ENCODE measurements at places on chromosomes 1 and 21.

- DNase-seq: no peak
Observed at GRCh38 chr1:207789792-207790787, 38.2 kb downstream of the CD46 start.

DNA sequence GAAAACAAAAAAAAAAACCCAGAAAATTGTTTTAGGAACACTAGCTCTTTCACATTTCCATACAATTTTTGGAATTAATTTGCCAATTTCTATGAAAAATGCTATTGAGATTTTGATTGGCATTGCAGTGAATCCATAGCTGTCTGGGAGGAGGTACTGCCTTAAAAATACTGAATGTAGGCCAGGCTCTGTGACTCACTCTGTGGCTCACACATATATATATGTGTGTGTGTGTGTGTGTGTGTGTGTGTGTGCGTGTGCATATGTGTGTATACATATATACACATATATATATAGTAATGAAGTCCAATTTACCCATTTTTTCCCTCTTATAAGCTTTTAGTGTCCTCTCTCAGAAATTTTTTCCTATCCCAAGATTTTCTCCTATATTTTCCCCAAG is 214.2 kb upstream of the DMRTA2 start:
- no peak for DNase-seq

GRCh38 chr1:15346346-15347030 is 63.2 kb upstream of the EFHD2 start:
- DNase-seq: no peak

- DNase-seq: no peak
Observed at GRCh38 chr1:183506561-183506960, 34.3 kb downstream of the SMG7 start.

DNA sequence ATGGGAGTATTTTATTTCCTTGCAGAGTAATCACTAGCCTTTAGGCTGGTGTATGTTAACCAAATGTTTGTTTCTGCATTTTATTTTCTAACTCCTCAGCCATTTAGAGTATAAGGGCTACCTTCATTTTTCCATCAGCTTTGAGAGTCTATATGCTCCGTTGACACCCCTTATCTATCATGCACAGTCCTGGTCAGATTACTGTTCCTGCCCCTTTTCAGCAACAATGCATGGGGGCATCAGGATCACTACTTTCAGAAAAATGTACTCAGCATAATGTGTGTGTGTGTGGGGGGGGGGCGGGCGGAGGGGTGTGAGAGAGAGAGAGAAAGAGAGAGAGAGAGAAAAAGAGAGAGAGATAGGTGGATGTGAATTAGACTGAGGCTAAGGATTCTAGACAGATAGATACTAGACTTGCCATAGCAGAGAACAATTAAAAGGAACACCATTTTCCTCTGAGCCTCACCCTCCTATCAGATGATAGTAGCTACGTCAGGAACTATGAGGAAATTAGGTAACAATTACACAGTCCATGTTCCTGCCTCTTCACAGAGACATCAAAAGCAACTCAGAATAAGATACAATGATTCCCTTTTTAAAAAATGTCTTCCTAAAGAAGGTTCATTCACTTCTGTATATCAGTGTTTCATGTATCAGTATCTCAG is 40.8 kb downstream of the FCER1A start:
- no peak for DNase-seq

GRCh38 chr1:74714429-74715235 is 18.2 kb downstream of the CRYZ start:
- no peak for DNase-seq

DNA sequence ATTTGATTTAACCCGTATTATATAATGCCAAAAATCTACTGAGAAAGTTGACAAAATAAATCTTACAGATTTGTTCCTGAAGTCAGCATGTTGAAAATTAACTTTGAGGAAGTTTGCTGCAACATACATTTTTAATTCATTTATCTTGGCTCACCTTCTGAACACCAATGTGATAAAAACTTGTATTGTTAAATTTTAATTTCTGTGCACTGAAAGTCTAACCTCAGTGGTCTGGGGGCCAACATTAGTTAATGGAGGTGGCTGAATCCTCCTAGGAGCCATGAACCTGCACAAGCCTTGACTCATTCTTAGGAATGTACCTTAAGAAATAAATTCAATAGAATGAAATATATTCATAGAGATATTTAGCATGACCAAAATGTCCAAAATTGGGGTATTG is 95.3 kb downstream of the ADSS2 start:
- DNase-seq: no peak

GRCh38 chr1:115170961-115171392 is 81.7 kb upstream of the TSPAN2 start:
- no peak for DNase-seq

- DNase-seq: no peak
Observed at GRCh38 chr1:12436345-12436658, 181.7 kb downstream of the DHRS3 start.

- no peak for DNase-seq
Observed at GRCh38 chr1:37726751-37727585, 34.7 kb downstream of the CDCA8 start.

GRCh38 chr1:110164725-110165350 is 14.5 kb downstream of the SLC6A17 start:
- DNase-seq: no peak

GRCh38 chr1:160117300-160117699 is 1.7 kb downstream of the ATP1A2 start:
- DNase-seq: no peak

DNA sequence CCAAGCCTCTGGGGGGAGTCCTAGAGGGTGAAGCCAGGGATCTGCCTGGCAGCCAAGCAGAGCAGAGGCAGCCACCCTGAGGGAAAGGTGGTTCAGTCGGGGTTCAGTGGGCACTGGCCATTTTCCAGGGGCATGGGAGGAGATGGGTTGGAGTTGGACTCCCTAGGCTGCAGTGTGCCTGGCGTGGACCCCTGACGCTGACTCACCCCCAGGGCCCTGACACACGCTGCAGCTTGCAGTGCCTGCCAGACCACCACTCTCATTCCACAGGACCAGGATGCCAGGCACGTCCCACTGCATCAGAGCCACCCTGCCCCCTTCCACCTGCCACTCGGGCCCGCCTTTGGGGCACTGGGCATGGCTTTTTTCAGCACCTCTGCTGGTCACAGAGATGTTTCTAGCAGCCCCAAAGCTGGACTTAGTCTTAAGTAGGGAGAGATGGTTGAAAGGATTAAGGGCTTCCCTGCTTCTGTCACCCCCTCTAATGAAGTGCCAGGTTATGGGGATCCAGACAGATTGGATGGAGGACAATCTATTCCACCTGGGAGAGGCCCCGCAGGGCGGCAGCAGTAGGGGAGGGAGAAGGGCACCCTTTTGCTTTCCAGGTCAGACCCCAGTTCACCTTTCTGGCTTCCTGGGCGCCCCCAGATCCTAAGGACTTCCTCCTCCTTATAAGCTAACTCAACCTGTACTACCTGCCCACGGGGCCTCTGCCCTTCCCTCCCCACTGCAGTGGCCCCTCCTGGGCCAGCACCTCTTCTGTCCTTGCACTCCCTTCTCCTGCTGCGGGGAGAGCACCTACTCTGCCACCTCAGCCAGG is 1.6 kb downstream of the SYT2 start:
- DNase-seq: no peak

- no peak for DNase-seq
Observed at GRCh38 chr1:153429266-153430165, 13.2 kb downstream of the S100A7A start.

DNA sequence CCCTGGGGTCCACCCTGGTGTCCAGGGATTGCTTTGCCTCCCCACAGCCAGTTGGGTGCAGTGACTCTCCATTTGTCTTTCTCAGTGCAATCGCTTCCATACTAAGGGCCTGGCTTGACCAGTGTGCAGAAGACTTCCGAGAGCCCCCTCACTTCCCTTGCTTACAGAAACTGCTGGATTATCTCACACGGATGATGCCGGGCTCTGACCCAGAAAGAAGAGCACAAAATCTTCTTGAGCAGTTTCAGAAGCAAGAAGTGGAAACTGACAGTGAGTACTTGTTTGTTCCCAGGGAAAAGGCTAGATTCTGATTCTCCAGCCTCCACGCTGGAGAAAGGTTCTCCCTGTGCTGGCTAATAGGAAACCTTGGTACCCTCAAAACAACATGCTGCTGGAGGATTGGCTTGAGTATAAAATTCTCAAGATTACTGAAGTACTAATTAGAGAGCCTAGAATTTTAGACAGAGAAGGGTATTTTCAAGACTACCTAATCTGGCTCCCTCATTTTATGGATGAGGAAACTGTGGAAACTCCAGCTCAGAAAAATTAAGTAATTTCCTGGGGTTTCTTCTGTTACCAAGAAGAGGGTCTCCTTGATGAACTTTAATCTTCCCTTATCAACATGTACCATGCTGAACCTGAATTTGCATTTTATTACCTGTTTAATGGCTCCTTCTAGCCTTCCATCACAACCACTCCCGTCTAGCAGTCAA is 75.8 kb downstream of the RGL1 start:
- DNase-seq: no peak

DNA sequence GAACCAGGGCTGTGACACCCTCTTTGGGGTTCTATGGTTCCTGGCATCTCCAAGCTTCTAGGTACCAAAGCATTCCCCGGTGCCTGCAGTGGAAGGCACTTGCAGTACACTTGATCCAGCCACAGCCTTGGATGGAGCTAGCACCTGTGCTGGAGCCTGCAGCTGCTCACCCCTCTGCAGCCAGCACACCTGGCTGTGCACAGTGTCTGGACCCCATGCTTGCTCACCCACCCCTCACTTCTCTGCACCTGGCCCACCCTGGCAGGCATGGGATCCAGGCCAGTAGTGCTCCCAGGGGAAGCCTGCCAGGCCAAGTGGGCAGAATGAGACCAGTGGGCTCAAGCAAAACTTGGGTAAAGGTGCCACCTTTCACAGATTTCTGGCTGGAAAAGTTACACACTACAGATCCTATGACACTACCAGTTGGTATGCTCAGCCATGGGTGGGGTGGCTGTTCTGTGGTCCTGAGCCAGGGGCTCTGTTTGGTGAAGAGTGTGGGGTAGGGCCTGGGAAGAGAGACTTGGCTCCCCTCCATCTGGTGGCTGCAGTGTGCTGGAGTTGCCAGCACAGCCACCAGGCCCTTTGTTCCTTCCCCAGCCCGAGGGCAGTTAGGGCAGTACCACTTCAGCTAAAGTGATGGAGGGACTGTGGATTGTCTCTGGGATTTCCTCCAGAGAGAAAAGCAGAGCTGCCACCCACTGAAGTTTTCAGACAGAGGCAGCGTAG is 157.8 kb upstream of the LRRC7 start:
- no peak for DNase-seq
